Testis (tissue), 5 donors: ENCODE measurements at places on chromosomes 2 and 18.

GRCh38 chr2:168317282-168317681, 69.9 kb upstream of the STK39 start:
- no peak for DNase-seq

GRCh38 chr2:137879121-137879520, 85.2 kb upstream of the HNMT start:
- no peak for DNase-seq

- DNase-seq = no peak
Measured at GRCh38 chr2:3666613-3666975, 8.6 kb downstream of the ALLC start.

DNA sequence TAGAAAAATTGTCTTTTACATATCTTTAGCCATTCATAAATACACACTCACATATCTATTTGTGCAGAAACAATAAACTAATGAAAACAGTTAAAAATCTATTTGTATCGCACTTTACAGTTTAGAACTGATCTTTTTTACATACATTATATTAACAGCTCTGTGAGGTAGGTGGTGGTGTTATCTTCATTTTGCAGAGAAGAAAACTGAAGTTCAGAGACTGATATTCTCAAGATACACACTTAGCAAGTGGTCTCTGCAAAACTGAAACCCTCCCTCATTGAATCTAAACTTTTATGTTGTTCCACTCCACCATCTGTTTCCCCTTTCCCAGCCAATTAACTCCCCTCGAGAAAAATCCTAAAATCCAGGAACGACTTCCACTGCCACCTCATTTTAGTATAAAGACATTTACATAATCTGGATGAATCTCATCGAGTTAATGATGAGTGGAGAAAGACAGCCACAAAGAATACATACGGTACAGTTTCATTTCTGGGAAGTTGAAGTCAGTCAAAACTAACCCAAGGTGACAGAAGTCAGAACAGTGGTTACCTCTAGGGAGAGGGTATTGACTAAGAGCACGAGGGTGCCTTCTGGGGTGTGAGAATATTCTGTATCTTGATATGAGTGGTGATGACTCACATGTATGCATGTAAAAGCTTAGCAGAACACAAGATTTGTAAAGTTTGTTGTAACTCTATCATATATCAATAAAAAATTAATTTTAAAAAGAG, 524.2 kb upstream of the TCF4 start:
- no peak for DNase-seq

DNA sequence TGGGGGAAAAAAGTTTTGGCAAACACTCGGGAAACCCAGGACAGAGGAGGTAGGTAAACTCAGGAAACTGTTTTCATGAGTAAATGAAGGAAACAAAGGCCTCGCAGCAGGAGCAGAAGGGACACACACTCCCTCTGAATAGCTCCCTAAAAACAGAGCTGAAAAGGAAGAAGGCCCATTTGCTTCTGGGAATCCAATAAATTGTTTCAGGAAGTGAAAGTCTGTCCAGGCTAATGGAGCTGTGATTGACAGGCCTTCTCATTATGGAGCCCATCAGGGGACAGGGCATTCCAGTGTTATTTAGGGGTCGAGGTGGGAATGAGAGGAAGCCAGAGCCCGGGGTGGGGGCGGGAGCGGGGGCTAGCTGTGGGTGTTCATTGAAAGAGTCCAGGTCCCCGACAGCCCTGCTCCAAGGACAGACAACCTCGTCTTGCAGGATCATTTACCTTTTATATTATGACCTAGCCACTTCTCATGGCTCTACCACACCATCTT, 81.2 kb downstream of the GBX2 start:
- DNase-seq = no peak

- no peak for DNase-seq
Measured at GRCh38 chr2:7984693-7985353, 697.0 kb upstream of the ID2 start.

DNA sequence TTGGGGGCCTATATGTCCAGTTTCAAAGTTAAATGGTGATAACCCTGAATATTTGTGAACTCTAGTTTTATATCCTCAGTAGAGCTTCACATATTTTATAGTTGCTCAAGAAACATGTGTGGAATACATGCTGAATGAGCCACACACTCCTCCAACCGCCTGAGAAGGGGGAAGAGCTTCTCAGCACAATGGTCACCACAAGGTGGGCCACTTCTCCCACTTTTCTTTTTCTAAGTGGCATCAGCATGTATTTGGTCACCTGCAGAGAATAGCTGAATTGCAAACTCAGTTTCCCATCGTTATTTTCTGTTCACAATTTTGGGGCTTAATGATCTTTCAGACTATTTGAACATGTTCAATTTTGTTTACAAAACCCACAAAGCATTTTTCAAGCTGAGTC, 340.5 kb downstream of the PARD3B start:
- DNase-seq = no peak

DNA sequence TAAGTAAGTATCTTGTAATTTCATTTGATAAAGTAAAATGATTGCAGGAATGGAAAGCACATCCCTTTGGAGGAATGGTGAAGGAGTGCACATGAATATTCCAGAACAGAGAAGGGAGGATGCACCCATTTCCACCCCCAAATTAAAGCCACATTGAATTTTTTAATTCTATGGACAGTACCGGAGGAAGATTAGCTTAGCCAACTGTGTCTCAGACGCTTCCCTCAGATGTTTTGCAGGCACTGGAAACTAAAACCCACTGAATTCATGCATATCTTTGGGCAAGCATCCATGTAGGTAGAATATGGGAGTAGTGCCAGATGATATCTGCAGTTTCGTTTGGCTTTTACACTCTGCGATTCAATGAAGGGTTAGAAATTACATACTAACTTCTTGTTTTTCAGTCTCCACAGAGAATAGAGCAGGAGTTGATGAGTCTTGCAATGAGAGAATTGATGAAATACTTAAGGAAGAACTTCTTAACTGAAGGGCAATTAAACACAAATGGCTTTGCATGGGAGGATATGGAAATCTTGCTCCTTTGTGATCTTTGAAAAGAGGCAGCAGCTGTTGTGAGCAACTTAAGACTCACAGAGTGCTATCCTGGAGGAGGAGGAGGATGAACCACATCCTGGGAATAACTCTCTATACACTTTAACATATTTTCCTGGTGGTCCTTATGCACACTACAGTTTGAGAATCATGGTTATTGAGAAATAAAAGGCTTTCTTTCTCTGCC, 71.7 kb upstream of the MYO3B start:
- no peak for DNase-seq

DNA sequence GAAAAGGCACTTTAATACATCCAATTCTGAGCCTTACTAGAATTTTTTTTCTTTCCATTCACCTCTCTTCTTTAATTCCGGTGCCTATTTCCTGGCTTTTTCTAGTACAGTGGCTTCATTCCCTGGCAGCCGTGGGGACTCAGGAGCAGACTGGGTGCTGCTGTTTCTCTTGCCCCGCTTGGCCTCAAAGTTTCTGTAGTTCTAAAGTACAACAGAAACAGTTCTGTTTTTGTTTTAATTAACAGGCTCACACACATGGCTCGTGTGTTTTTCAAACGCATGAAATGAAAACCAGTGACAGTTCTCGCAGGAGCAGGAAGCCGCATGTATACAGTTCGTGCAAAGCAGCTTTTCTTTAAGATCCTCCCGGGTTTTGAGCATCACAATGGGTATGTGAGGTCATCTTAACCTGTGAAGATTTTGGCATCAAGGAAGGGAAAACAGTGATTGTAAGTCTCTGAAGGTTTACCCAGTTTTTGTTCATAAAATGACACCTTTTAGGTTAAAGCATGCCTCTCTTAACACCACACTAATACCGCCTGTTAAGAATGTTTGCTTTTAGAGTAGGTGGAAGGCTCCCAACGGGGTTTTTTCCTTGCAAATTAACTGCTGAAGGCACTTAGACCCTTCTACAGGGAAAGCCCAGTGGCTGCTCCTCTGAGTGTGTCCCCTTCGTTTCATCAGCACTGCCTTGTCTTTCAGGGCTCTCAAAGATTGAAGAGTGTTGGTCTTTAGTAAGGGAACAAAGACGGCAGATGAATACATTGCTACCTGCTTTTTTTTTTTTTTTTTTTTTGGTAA, 5.8 kb downstream of the FZD7 start:
- DNase-seq = no peak
